ENCODE measurements at places on chromosomes 3 and 15.
A peak's percentile ranks its signal among the peaks of the same experiment; 100 is the strongest.

DNA sequence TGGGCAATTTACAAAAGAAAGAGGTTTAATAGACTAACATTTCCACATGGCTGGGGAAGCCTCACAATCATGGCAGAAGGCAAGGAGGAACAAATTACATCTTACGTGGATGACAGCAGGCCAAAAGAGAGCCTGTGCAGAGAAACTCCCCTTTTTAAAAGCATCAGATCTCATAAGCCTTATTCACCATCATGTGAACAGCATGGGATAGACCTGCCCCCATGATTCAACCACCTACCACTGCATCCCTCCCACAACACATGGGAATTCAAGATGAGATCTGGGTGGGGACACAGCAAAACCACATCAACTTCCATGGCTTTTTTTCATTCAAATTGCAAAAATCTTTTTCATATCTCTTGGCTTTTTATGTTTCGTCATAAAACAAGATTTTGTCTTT, 67.6 kb upstream of the GADL1 start:
- no peak for DNase-seq

GRCh38 chr3:170154569-170155143, 26.9 kb downstream of the PHC3 start:
- peak; percentile 52 for DNase-seq

GRCh38 chr3:41327718-41328117, 128.4 kb downstream of the CTNNB1 start:
- no peak for DNase-seq

DNA sequence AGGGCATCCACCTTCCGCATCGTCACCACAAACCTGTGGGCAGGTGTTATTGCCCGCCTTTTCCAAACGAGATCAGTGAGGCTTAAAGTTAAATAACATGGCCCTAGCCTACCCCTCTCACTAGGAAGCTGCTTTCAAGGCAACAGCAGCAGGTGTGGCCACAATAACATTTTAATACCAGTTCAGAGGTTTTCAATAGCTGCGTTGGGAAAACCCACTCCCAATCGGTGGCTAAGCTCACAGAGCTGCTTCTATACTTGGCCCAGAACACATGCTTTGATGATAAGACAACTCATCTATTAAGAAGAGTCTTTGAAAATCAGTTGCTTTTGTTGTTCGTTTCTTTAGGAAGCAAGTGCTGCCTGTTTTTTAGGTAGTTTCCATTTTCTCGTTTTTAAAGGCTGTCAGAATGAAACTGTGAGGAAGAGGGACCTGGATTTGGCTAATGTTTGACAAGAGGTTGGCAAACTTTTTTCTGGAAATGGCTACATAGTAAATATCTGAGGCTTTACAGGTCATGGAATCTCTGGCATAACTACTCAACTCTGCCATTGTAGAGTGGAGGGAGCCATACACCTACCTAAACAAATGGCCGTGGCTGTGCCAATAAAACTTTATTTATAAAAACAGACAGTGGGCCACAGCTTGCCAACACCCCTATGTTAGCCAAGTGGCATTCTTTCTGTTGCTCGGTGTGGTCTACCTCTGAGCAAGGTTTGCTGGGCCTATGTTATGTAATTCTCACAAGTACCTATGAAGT, 179.6 kb downstream of the FEZF2 start:
- DNase-seq, result no peak

DNA sequence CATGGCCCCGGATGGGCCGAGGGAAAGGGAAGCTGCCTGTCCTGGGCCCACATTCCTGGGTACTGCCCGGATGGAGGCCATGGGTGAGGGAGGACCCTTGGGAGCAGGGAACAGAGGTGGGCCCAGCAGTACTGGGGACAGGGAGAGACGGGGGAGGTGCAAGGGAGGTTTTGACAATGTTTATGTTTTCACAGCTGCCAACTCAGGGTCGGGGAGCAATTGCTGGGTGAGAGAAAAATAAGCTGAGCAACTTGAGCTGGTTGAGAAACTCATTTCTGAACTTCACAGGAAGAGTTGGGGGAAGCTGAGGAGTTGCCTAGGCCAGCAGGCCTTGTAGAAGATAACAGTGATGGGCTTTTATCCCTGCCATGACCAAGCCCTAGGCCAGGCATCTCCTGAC, 11.1 kb upstream of the TSPAN3 start:
- no peak for DNase-seq

- no peak for DNase-seq
Measured at GRCh38 chr3:74539876-74540275, 74.6 kb downstream of the CNTN3 start.

DNA sequence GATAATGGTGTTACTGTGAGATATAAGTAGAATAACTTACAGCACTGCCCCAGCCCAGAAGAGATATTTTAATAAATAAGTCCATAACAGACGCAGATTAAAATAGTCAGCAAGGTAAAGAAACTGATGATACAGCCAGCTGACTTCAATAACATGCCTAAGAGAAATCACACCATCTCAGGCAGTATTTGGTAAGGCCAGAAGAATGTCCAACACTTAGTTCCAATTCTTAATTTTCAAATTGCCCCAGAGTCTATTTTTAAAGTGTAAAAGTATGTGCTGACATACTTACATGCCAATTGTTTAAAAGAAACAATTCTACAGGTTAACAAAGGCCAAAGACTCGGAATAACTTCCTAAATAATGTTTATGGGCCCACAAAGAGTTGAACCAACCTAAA, 1.6 kb downstream of the GNB4 start:
- DNase-seq, result no peak

GRCh38 chr15:33701304-33701696, 267.0 kb upstream of the CHRM5 start:
- no peak for DNase-seq

GRCh38 chr3:73140772-73141442, 79.4 kb downstream of the EBLN2 start:
- no peak for DNase-seq

DNA sequence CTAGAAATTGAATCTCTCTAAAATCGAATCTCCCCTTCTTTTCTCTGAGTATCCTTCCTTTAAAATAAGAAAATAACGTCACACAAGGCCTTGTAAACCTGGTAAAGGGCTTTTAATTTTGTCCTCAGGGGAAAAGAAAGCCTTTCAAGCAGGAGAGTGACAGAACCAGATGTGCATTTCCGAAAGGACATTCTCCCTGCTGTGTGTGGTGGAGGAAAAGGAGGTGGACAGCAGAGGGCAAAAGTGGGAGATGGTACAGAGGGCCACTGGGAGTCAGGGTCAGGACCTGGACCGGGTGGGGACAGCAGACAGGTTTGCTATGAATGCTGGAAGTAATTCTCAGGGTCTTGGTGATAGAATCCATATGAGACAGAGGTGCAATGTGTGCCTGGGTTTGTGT, 127.6 kb downstream of the RORA start:
- DNase-seq, result no peak

- DNase-seq, result no peak
Measured at GRCh38 chr3:43048470-43048869, 57.4 kb downstream of the POMGNT2 start.

DNA sequence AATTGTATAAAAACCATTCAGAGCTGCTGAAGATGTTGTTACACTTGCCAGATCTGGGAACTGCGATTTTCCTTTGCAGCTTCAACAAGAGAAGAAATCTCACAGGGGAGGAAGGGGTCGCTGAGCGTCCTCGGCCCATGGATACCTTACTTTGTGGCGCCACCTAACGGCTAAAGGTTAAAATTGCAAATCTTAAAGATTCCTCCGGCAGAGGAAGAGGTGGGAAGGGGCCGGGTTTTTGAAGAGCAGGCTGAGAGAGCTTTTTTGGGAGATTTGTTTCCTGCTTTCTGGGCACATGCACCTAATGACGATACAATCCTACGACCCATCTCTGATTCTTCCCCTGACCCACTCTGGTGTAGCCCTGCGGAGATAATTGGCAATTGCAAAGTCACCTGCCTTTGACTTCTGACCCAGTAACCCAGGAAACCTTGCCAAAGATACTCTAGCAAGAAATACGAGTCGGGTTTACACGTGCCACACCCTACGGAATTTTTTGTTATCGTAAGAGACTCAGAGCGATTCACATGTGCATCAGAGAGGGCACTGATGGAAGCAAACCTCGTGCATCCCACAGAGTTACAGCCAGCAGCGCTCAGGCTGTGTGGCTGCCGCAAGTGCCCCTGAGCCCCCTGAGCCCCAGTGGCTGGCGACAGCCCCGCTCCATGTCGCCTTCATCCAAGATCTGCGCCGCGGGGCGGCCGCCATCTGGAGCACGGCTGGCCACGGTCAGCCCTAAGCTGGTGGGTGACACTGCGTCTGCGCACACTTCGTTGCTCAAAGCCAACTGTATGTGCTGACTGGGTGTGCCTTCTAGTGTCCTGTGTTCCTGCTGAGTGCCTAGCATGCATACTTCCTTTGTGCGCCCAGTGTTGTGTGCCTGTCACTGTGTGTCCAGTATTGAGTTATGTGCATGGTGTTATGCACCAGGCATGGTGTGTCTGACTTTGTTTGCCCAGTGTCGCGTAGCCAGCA, 55.2 kb upstream of the CHRNA7 start:
- DNase-seq, result peak; percentile 49

- no peak for DNase-seq
Measured at GRCh38 chr15:22954798-22955543, 25.2 kb downstream of the CYFIP1 start.

DNA sequence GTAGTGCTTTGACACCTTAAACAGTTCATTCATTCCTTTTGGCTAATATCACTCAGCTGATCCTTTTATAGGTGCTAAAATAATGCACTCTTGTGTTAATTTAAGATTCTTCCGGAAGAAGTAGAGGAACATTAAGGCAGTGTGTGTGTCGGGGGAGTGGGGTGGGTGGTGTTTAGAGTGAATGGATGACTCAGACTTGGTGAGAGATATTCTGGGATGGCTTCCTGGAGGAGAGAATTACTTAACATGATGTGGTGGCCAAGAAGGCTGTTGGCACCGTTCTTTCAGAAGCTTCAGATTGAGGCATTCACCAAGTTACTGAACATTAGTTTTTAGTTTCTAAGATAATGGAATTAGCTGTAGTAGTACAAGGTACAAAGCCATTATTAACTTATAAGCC, 125.6 kb upstream of the ROPN1 start:
- DNase-seq, result no peak

DNA sequence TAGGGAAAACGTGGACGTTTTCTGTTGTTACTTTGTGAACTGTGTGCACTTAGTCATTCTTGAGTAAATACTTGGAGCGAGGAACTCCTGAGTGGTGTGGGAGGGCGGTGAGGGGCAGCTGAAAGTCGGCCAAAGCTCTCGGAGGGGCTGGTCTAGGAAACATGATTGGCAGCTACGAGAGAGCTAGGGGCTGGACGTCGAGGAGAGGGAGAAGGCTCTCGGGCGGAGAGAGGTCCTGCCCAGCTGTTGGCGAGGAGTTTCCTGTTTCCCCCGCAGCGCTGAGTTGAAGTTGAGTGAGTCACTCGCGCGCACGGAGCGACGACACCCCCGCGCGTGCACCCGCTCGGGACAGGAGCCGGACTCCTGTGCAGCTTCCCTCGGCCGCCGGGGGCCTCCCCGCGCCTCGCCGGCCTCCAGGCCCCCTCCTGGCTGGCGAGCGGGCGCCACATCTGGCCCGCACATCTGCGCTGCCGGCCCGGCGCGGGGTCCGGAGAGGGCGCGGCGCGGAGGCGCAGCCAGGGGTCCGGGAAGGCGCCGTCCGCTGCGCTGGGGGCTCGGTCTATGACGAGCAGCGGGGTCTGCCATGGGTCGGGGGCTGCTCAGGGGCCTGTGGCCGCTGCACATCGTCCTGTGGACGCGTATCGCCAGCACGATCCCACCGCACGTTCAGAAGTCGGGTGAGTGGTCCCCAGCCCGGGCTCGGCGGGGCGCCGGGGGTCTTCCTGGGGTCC, at the start of gene TGFBR2:
TGFBR2 (plus strand) TSS at position 301 of the 731 bp plus-strand sequence; CDS start at position 584, 283 bp downstream.
- peak; percentile 65 for DNase-seq

- no peak for DNase-seq
Measured at GRCh38 chr3:30181178-30181465, 425.3 kb upstream of the TGFBR2 start.

All from GM13977 (cell line).